ENCODE measurements at places on chromosomes 11 and 22.

DNA sequence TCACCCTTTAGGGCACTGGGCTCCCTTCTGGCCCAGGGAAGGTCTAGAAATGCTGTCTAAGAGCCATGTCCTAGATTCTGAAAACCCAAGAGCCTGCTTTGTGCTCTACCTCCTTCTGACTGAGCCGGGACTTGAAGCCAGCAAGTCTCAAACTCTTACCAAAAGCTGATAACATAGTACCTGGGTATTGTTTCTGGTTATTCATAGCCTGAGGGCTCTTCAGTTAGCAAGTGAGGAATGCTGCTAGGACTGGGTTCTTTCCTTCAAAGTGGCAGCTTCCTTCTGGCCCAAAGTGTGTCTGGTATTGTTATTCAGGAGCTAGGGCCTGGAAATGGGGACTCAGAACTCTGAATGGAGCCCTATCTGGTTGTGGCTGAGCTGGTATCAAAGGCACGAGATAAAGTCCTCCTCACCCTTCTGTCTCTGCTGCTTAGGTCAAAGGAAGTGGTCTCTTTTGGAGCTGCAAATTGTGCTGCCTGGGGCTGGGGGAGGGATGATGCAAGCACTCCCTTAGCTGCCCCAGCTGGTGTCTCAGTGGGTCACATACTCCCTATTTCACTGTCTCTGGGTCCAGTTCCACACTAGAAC, 696.0 kb upstream of the CCDC179 start:
- DNase-seq: no peak

GRCh38 chr11:79081471-79082031, 359.3 kb downstream of the TENM4 start:
- DNase-seq: no peak

- DNase-seq: no peak
Observed at GRCh38 chr11:45043755-45044475, 93.2 kb upstream of the TP53I11 start.

DNA sequence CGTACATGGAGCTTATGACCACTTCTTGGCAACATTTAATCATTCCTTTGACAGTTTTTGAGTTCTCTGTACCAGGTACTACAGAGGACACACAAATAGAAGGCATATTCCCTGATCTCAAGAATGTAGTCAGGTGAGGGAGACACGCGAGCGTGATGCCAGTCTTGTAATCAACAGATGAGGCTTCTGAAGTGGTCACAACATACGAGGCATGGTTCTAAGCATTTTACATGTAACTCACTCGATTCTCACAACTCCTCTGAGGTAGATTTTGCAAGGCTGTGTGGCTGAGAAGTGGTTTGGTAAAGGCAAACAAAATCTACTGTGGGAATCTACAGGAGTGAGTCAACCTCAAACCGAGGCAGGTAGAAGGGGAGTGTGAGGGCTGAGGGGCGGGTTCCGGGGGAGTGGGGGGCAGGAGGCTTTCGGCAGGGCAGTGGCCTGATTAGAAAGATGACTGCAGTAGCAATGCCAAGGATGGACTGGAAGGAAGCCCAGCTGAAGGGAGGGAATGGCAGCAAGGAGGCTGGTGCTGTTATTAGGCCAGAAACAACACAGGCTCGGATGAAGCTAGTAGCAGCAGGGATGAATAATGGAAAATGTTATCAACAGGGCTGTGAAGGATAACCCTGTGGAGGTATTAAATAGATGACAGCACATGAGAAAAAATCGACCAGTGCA, 63.8 kb downstream of the ST14 start:
- no peak for DNase-seq

DNA sequence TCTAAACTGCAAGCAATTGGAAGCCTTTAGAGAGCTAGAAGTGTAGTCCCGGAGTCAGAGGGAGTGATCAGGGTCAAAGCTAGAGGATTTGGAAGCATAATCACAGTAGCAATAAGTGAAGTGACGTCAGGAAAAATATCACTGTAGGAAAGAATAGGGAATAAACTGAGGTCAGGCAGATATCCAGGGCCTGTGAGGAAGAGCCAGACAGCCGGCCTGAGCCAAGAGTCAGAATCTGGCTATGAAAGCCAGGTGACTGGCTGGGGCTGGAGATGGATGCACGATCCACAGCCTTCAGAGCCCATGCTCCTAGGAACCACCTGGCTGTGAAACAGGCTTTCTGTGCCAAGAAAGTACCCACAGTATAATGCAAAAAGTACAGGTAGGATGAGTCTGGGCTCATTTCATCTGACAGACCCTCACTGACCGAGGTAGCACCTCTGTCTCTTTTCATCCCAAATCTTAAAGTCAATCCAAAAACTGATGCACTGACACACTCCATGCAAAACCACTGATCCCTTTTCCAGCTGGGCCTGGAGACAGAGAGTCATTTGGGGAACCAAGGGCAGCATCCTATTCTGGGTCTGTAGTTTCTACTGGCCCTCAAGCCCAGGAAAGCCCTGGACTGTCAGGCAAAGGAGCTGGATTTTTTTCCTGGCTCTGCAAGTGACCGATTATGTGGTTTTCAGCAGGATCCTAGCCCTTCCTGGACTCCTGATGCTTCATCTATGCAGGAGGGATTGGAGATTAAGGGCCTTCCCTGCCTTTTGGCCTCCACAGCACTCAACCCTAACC, 21.3 kb downstream of the TRIM66 start:
- no peak for DNase-seq
